ENCODE measurements at places on chromosomes 13 and 19. TPM values are rescaled to one million over a fixed set of nuclear protein-coding genes. Genes with fewer than 3 reads are reported as not detected.

ZNF546 gene
- total RNA-seq = 3.7 TPM

SIGLEC11 gene
- total RNA-seq = not detected

ZNF738 gene
- 9.2 TPM for total RNA-seq

FLT1 gene
- 2.5 TPM for total RNA-seq

CEACAM3 gene
- total RNA-seq = not detected

ZNF284 gene
- 1.7 TPM for total RNA-seq

SMIM44 gene
- total RNA-seq = not detected

TRIM28 gene
- total RNA-seq = 701 TPM

ZNF69 gene
- total RNA-seq = 2.8 TPM

FXYD1 gene
- total RNA-seq = 1.1 TPM

C2CD4C gene
- total RNA-seq = 0.12 TPM

IFNL1 gene
- total RNA-seq = not detected

TMEM150B gene
- not detected for total RNA-seq

TTC9B gene
- not detected for total RNA-seq

ZNF524 gene
- total RNA-seq = 11.5 TPM

FAM32A gene
- 65.0 TPM for total RNA-seq

MRI1 gene
- 38.2 TPM for total RNA-seq

UNC13A gene
- not detected for total RNA-seq

MRPL57 gene
- total RNA-seq = 26.1 TPM

UGGT2 gene
- not detected for total RNA-seq

CGB8 gene
- not detected for total RNA-seq

BCL3 gene
- 23.8 TPM for total RNA-seq

FAM216B gene
- total RNA-seq = not detected

CCNA1 gene
- not detected for total RNA-seq

CIC gene
- total RNA-seq = 50.4 TPM

SERPINE3 gene
- not detected for total RNA-seq

CILP2 gene
- 0.23 TPM for total RNA-seq

C19orf33 gene
- not detected for total RNA-seq
